T follicular helper cell (primary cell): ENCODE measurements at places on chromosomes 3 and 15.

DNA sequence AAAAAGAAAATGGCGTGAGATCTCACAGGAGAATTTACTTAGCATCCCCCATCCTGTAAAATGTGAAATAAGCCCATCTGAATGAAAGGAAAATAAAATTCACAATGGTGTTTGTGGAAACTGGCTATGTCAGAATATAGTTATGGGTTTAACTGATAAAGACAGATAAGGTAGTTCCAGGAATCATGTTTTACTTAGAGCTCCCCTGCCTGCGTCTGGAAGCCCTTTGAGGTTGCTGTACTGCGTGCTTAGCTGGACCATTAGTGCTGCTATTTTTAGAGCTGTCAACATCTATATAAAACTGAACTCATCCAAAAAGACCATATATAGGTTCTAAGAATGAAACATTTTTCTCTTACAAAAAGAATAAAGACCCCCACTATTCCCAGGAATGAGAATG lies 130.8 kb downstream of the LSAMP start:
- no peak for DNase-seq

DNA sequence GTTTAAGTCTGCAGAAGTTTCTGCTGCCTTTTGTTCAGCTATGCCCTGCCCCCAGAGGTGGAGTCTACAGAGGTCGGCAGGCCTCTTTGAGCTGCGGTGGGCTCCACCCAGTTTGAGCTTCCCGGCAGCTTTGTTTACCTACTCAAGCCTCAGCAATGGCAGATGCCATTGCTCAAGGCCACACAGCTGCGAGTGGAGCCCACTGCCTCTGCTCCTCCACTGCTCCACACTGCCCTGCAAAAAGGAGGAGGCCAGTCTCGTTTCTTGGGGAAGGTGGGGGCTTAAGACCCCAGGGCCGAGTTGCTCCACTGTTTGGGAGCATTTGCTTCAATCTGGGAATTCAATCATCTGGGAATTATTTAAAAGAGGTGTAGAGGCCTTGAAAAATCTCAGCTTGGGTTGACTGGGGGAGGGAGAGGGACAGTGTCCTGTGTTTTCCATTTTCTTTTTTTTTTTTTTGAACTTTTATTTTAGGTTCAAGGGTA lies 144.6 kb upstream of the MEF2A start:
- peak; percentile 25 for DNase-seq

DNA sequence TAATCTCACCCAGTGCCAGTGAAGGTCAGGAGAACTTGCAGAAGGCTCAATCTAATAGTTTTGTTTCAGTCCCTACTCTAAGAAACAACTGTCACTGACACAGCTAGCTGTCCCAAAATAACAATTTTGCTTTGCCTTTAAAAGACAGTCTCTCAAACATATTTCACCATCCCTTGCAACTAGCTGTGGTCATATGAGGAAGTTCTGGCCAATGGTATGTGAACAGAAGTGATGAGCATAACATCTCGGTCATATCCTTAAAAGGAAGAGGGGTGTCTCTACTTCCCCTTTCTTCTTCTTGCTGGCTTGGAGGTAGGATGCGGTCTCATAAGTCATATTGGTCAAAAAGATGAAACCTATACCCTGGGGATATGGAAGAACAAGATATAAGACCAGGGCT lies 198.1 kb downstream of the NEK10 start:
- no peak for DNase-seq

DNA sequence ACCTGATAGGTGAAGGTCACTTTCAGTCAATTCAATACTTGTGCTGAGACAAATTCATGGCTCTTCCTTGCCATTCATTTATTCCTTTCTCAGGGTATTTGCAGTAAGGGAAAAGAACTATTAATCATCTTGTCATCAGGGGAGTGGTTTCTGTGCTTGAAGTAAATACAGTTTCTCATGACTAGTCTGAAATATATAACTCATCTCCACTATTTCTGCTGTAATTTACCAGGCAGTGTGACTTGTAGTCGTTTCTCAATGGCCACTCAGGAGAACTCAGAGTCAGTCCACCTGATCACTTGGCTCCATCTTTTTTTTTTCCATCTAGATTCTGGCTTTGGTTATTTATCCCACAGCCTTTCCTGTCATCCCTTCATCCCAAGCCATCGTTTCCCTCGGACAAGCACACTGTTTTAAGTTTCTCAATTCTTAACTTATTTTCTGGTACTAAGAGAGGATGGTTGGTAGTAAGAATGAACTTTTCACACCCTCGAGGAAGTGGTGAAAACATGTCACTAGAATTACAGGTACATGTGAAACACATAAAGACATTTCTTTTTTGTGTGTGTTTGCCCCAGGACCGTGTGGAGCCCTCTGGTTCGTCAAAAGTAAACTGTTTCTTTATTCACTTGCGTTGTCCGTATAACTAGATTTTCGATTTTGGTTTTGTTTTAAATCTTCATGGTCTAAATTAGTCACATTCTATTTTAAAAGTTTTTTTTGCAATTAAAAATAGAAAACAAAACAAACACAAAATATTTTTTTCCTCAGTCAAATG lies 620.2 kb downstream of the ZBBX start:
- no peak for DNase-seq

DNA sequence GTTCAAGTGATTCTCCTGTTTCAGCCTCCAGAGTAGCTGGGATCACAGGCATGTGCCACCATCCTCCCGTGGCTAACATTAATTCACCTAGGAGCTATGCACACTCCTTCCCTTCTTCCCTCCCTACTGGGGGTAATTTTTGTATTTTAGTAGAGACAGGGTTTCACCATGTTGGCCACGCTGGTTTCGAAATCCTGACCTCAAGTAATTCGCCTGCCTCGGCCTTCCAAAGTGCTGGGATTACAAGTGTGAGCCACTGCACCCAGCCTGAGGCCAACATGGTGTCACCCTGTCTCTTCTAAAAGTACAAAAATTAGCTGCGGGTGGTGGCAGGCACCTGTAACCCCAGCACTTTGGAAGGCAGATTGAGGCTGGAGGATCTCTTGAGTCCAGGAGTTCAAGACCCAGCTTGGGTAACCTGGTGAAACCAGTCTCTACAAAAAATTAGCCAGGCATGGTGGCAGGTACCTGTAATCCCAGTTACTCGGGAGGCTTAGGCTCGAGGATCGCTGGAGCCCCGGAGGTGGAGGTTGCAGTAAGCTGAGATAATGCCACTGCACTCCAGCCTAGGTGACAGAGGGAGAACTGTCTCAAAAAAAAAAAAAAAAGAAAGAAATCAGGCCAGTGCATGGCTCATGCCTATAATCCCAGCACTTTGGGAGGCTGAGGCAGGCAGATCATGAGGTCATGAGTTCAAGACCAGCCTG lies 6.1 kb downstream of the RNU5B-1 start:
- DNase-seq = no peak

DNA sequence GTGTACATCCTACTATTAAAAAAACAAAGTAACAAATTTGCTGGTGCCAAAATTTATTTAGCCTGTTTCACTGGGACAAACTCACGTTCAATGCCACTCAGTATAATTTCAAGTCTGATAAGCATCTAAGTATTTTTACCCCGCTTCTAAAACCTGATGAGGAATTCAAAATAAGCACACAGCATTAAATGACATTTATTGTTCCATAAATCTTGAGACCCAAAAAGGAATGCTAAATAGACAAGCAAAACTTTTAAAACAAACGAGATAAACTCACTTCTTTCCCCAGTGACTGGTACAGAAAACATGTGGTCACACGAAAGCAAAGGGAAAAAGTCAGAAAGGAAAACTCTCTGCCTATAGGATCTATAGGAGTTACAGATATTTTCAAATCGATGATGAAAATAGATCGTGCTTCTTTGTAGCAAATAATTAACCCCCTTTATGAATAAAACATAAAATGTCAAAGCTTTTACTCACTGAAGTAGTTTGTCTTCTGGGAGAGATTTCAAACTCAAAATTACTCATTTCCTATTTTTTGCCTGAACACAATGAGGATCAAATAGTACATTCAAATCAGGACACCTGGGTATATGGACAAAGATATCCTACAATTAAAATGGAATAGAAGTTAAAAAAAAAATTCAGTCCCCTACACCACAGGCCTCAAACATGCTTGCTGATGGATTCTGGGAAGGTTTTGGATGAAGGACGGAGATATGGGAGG lies 51.7 kb downstream of the UBP1 start:
- DNase-seq = no peak

DNA sequence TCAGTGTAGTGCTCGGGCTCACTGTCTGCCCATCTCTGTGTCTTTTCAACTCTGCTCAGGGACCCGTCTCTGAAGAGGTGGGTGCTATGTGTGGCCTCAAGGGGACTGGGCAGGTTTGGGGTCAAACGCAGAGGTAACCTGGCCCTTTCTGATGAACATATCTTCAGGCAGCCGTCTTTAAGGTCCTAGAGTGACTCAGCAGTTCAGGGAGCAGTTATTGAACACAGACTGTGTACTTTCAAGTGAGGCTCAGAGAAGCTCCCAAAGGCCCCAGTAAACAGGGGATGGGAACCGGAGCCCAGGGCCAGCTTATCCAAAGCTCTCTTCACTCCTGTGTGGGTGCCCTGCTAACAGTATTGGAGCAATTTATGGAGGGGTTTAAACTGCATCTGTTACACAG lies 73.1 kb downstream of the WDR76 start:
- DNase-seq = no peak

DNA sequence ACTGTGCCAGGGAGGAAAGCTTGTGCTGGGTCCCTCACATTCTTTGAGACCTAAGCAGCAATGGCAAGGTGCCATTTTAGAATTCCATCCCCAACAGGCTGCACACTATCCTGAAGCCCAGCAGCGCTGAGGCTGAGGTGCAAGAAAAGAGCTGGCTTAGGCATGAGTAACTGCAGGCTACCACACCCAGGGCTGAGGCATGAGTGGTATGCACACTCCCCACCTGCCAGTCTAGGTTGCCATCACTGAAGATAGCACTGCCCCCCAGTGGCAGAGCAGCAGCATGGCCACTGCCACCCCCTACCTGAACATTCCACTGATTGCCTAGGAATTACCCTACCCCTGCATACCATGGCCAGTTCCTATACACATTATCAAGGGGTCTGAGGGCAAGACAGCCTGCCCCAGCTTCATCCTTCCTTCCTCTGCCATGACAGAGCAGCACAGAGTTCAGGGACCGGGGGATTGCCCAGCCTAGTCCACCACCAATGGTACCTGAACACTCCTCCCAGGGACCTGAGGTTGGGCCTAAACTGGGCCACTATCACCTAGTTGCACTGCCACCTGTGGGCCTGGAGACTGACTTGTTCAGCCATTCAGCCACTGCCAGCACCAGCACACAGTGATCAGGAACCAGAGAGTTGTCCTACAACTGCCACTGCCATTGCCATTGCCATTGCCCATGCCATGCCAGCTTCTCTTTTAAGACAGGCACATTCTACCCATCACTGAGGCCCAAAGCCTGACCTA lies 129.8 kb downstream of the SATB1 start:
- DNase-seq = no peak

GRCh38 chr15:45102226-45102625 lies 11.7 kb downstream of the DUOX2 start:
- DNase-seq = no peak

- DNase-seq = peak; percentile 54
Observed at GRCh38 chr3:71069797-71070196, 513.7 kb downstream of the FOXP1 start.

DNA sequence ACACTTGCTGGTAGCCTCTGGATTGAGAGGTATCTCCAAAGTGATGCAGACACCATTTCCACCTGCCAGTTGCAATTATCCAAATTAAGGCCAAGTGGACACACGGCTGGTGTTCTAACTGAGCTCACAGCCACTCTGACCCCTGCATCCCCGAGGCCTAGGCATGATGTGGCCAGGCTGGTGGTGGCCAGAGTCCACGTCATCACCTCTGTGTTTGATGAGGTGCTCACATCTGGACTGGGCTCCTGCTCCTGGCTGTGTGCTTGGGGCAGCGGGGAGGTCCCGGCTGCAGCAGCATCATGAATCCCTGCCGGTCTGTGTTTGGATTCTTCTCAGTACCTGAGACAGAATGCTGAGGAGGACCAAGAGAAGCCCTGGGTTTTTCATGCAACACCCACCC lies 4.9 kb downstream of the OXTR start:
- no peak for DNase-seq

GRCh38 chr3:45890405-45890804 lies 4.1 kb downstream of the CCR9 start:
- DNase-seq = no peak

DNA sequence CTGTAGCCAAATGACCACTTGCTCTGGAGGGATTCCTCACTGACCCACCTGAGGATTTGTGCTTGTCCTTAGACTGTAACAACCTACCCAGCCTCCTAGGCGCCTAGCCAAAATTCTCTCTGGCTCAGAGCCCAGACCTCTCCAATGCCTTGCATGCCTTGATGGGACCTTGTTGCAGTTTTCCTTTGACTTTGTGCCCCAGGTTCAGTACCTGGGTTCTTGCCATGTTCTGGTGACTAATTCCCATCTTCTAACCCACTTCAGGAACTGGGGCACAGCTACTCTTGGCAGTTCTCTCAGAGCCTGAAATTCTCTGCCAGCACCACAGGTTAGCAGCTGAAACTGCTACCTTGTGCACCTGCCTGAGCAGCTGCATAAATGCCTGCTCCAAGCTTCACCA lies 27.0 kb upstream of the UBE3A start:
- DNase-seq = no peak

DNA sequence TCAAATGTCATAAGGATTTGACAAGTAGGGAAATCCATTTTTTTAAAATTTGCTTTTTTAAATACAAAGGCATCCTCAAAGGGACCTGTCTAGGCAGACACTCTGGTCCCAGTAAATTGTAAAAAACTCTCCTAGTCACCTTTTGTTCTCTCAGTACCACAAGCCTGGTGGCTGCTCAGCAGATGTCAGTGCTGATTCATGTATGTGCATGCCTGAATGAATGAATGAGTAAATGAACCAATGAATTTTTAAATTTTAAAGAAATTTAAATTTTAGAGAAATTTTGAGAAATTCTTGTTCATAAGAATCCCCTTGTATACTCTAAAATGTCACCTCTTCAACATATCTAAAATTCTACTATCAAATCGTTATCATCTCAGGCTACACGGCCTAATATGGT lies 199.5 kb downstream of the TLE3 start:
- no peak for DNase-seq

DNA sequence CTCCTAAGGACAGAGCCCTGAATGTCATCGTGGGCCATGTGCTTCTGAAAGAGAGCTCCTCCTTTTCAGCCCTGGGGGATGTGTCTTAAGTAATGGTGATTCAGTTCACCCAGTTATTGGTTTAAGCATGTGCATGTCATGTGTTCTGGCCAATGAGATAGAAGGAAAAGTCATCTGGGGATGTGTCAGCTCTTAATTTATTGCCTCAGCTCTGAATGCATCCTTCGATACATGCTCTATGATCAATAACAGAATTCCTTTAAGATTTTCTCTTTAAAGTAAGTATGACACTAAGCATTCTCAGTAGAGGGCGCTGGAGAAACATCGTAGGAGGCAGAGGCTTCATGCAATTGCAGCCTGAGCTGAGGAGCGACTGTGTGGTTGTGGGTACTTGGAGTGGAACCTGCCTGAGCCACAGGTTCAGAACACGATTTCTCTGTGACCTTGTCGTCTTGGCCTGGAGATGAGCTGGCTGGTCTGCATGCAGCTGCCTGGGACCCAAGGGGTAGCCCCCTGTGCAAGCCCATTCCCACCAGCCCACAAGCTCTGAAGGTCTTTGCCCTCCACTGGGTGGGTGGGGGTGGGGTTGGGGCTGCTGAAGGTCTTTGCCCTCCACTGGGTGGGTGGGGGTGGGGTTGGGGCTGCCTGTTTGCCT lies 69.5 kb downstream of the C3orf38 start:
- no peak for DNase-seq

- no peak for DNase-seq
Observed at GRCh38 chr3:74510261-74510818, 104.1 kb downstream of the CNTN3 start.
